Muscle of leg (tissue), 16 donors: ENCODE measurements at places on chromosomes 1 and 21. TPM values are rescaled to one million over a fixed set of nuclear protein-coding genes. Genes with fewer than 3 reads are reported as not detected.

Gene GLIS1
- not detected for total RNA-seq

Gene ZYG11A
- under 0.01 TPM for total RNA-seq

DNA sequence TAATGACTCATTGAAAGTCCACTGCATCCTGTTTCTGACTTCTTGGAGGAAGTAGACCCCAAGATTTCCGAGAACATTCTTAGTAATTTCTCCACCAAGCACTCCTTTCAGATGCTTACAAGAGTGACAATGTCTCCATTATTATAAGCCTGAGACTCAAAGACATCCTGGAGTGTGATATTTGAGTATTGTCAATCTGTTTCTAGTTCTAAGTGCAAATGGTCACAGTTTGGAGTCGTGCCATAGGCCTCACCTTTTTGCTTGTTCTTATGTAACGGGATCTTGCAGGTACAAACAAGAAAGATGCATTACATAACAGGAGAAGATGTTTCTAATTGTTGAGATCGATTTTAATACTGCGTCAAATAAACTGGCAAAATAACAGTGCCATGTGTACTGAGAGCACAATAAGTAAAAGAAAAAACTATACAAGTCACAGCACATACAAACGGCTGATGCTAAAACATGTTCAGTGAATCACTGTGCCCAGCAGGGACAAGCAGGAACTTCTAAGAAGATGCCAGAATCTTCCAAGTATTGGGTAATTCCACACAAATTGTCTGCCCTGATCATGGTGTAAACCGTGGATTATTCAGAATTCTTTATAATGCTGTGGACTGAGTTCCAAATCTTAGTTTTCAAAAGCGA is 54.1 kb downstream of the CD2 start:
- H3K36me3 ChIP-seq, result no peaks in the 10 kb centered on the region
- H3K4me1 ChIP-seq, result peaks cover 16% of the 10 kb centered on the region
- no peak overlapping the region for H3K4me3 ChIP-seq
- DNase-seq, result no peak

- H3K4me3 ChIP-seq, result no peak overlapping the region
- H3K36me3 ChIP-seq, result no peaks in the 10 kb centered on the region
- no peak overlapping the region for H3K27ac ChIP-seq
- no peak for DNase-seq
These were observed 8.4 kb upstream of the HTR6 start for GRCh38 chr1:19656134-19656779.
